ENCODE measurements at places on chromosomes 7 and 10. TPM values are rescaled to one million over a fixed set of nuclear protein-coding genes. Genes with fewer than 3 reads are reported as not detected.

BICC1 gene
- 34.4 TPM for total RNA-seq

UCN3 gene
- not detected for total RNA-seq

RELN gene
- total RNA-seq: 144 TPM

HTR7 gene
- 1.2 TPM for total RNA-seq

USP54 gene
- total RNA-seq: 54.2 TPM

UNC5B gene
- 10.9 TPM for total RNA-seq

NPFFR1 gene
- 9.1 TPM for total RNA-seq

NUTM2D gene
- total RNA-seq: 5.1 TPM

MMD2 gene
- 5.7 TPM for total RNA-seq

PON3 gene
- 1.4 TPM for total RNA-seq

Data from camera-type eye (tissue), 1 donor.